ENCODE measurements at places on chromosomes 6 and 20.

- no peak for DNase-seq
Observed at GRCh38 chr6:144055121-144055931, 40.0 kb downstream of the SF3B5 start.

GRCh38 chr20:53602661-53603060 is 9.0 kb upstream of the ZNF217 start:
- no peak for DNase-seq

DNA sequence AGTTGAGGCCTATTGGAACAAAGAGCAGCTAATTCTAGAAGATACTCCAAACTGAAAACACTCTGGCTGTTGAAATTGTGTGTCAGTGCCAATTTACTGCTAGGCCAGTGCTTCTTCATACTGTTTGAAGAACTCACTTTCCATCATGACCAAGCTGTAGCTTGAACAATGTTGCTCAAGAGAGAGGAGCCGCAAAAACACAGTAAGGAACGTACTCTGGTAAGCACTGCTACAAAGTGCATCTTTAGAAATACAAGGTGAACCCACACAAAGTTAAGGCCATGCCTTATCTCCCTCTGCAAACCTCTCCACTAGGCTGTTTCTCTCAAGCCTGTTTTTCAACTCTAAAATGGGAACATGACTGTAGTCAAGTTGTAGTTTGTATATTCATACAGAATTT is 74.5 kb upstream of the TULP1 start:
- DNase-seq: no peak

DNA sequence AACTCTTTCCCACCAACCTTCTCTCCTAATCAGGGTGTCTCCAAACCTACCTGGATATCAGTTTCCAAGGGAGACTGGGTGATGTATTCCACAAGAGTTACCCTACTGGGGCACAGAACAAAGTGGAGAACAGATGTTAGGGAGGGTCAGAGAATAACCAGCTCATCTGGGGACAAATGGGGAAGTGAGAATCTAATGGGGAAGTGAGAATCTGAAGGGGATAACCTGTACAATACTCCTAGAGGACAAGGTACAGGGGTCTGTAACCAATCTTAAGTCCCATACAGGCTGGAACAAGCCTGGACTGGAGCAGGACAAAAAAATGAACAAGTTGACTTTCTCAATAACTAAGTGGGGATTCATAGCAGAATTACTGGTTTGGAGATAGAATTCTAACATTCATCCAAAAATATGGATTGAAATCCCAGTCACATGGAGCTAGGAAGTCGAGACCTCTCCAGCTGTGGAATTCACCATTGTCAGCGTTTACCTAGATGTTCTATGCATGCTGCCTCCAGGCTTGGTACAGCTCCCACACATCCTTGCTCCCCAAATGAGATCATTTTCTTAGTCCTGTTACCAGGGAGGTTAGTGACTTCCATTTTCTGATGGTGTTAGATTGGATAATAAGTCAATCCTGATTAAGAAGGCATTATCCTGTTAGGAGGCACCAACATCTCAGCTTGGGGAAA is 214.8 kb upstream of the MOCS1 start:
- DNase-seq: no peak

GRCh38 chr20:60591172-60591799 is 633.1 kb downstream of the CDH26 start:
- DNase-seq: no peak

DNA sequence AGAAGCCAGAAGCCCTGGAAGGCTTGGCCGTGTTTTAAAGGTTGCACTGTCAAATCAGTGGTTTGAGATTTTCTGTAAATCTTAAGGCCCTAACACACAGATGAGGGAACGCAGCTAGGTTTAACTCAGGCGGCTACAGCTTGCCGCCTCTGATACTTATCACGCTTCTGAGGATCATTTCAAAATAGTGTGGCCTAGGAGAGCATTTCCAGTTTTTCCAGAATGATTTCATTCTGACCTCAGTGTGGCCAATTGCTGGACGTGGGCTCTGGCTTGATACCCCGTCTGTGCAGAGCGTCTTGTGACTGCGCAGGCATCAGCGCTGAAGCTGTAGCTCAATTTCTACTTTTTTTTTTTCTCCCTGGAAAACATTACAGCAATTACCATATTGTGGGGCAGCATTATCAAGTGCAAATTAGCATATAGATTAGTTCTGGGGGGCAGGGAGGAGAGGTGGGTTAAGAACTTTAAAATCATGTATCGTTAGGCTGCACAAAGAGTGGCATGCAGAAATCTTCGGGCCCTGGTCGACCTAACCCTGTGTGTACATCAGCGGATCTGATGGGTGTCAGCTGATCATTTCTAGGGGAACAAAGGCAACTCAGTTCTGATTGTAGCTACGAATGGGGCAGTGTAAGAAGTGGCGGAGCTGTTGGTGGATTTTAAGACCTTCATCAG is 105.0 kb upstream of the EEF1E1 start:
- DNase-seq: no peak

GRCh38 chr6:116395647-116396046 is 24.9 kb downstream of the DSE start:
- no peak for DNase-seq

- no peak for DNase-seq
Observed at GRCh38 chr20:22257912-22258311, 326.5 kb downstream of the FOXA2 start.

- no peak for DNase-seq
Observed at GRCh38 chr6:8814440-8815000, 379.2 kb upstream of the SLC35B3 start.

DNA sequence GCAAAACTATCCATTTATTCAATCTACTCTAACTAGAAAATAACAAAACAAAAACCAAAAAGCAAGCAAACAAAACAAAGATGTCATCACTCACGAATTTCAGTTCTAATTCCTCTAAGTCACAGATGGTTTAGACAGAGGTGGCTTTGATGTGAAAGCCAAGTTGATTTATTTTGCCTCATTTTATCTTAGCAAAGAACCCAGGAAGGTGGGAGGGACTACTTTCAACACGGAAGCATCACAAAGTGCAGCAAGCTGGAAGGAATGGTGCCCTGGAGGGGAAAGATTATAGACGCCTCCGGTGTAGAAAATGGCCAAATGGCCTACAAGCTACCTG is 88.4 kb downstream of the LAMP5 start:
- DNase-seq: no peak

DNA sequence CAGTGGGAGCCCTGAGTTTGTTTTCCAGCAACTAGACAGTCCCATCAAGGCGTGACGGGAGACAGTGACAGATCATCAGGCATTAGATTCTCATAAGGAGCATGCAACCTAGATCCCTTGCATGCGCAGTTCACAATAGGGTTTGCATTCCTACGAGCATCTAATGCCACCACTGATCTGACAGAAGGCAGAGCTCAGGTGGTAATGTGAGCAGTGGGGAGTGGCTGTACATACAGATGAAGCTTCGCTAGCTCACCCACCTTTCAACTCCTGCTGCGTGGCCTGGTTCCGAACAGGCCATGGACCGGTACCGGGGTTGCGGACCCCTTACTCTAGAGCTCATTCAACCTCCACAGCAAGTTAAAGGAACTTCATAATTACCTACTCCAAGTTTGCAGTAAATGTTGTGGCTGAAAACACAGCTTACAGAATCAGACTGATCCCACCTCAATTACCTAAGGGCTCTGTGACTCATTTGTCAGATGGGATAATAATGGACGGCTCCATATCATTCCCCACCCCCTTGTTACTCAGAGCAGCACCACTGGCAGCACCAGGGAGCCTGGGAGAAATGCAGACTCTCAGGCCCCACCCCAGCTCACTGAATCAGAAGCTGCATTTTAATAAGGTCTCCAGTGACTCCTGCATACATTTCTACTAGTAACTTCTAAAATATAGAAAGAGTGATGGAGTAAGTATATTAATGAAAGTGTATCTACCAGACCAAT is 15.7 kb downstream of the PXMP4 start:
- no peak for DNase-seq

DNA sequence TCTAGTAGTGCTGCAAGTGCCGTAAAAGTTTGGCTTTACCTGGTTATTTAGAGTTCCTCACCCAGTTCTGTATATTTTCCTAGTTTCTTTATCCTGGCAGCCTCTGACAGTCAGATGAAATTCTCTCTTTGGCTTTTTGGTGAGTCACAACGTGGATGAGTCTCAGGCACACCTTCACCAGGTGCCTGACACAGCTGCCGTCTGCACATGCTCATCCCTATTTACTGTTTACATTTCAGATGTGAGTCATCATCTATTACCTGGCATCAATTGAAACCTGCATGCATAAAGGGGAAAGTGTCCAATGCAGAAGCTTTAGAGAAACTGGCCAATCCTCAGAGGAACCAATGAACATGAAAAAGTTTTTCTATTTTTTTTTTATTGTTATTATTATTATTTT is 33.3 kb upstream of the ADGRF4 start:
- DNase-seq: no peak

GRCh38 chr6:6320901-6321300 is 439 bp upstream of the F13A1 start:
- no peak for DNase-seq

DNA sequence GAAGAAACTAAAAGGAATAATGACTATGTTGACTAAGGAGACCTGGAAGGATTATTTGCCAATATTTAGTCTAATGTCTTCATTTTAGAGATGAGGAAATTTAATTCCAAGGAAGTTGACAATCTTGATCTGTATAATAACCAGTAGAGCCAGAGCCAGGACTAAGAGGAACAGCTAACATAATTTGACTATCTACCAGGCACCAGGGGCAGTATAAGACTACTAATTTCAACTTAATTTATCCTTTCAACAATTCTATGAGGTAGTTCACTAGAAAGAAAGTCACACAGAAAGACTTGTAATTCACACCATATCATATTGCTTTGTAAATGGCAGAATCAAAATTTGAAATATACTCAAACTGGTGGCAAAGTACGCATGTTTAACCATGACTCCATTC is 273.0 kb upstream of the STXBP5 start:
- DNase-seq: no peak

- DNase-seq: no peak
Observed at GRCh38 chr6:144347448-144347759, 62.3 kb downstream of the UTRN start.

GRCh38 chr6:37943436-37944058 is 124.0 kb downstream of the ZFAND3 start:
- no peak for DNase-seq

DNA sequence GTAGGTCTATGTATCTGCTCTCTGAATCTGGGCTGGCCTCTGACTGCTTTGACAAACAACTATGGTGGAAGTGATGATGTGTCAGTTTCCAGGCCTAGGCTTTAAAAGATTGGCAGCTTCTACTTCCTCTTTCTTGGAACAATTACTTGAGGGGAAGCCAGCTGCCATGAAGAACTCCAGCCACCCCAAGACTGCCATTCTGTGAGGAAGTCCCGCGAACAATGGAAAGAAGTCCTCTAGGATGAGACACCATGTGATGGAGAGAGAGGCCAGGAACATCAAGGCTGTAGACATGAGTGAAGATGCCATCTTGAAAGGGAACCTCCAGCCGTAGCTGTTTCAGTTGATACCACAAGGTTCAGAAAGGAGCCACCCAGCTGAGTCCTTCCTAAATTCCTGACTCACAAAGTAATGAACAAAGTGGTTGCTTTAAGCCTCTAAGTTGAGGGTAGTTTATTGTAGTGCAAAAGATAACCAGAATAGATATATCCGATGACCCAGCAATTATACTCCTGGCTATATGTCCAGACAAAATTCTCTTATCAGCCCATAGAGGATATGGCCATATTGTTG is 15.3 kb upstream of the TCF15 start:
- no peak for DNase-seq

GRCh38 chr6:57064809-57065208 is 18.3 kb downstream of the KIAA1586 start:
- DNase-seq: no peak

DNA sequence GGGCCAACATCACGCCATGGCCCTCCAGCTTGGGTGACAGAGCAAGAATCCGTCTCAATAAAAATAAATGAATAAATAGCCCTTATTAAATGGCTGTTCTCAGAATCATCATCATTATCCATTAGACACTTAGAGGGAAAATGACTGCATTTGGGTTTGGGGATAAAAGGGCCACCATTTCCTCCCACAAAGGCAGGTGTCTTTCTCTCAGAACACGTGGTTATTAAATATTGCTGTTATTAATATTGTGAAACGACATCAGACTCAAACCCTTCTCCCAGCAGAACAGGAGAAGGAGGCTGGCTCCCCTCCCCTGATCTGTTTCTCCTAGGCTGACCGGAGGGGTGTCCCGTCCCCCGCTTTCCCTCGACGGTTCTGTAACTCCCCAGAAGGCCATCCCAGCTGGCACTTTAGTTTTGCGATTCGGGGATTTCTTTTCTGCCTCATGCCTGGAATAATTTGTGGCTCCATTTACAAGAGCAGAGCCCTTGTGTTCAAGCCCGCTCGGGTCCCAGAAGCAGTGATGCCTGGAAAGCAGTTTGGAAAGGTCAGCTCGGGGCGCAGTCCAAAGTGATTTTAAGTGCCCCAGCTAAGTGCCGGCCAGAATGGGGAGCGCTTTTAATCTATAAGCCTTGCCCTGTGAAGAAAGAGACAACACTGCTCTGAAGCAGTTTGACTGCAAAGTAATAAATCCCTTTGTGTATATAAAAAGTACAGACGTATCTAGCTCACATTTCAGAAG is 41.9 kb downstream of the EYA2 start:
- no peak for DNase-seq

DNA sequence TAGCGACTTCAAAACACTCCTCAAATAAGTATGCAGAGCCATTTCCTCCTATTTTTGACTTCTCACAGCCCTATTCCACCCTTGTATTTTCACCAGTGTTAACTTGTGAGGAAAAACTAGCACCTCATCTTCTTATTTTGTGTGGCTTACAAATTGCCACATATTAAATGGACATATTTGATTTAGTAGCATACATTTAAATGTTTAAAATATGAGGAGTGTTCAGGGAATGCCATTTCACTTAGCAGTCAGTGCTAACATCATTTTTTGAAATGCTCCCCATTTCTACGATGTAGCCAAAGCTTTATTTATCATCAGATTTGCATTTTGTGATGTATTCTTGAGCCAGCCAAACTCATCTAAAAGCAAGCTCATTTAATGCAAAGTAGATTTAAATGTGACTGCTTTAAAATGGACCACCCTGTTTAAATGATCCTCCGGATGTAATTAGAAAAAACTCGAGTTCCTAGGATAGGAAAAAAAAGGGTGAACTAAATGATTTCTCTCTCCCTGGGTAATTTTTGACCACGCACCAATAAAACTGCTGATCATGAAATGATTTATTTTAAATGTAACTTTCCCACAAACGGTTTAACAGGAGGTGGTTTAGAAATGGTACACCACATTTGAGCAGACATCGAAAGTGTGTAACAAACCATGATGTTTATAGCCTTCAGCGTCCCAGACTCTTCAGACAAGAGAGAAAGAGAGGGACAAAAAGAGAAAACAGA is 172.6 kb downstream of the CD83 start:
- DNase-seq: no peak

- no peak for DNase-seq
Observed at GRCh38 chr20:53840532-53840931, 229.9 kb downstream of the BCAS1 start.
